ENCODE measurements at places on chromosomes 7 and 10.
A peak's percentile ranks its signal among the peaks of the same experiment; 100 is the strongest.

- no peak for DNase-seq
Measured at GRCh38 chr10:124379609-124380193, 39.0 kb downstream of the OAT start.

- DNase-seq: no peak
Measured at GRCh38 chr10:63586043-63586442, 64.8 kb downstream of the REEP3 start.

- DNase-seq: no peak
Measured at GRCh38 chr10:103367379-103367781, 396 bp upstream of the TAF5 start.

DNA sequence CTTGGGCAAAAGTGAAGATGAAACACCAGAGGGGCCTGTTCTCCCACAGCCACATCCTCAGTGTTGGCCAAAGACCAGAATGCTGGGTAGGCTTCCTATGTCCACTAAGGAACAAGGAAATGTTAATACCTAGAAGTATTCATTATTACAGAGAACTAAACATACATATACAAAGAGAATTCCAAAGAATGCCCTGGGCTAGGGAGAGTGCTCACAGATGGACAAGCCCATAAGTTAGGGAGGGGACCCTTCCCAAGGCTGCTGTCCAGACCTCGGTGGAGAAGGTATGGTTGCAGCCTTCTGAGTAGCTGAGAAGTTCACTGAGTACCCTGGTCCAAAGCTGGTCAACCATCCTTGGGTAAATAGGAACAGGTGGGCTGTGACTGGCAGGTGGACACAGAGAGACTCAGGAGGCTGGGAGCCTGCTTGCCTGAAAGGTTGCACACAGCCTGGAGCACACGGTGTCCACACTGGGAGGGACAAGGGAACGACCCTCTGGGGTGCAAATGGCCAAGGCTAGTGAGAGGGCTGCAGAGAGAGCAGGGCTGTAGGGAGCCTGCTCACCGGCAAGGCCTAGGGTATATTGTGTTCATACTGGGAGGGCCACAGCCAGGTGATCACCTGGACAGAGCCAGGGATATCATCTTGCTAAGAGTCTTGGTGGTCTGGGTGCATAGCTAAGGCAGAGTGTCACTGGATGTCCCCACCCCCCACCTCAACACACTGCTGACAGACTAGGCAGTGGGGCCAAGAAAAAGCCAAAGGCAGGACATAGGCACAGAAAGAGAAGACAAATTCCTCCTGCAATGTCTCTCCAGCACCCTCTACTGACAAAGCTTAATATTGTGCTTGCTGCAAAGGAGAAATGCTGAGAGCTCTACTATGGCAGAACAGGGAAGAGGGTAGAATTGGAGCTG is 40.3 kb downstream of the CPVL start:
- peak; percentile 3 for DNase-seq

GRCh38 chr7:34277016-34277802 is 371.9 kb downstream of the BMPER start:
- DNase-seq: no peak

DNA sequence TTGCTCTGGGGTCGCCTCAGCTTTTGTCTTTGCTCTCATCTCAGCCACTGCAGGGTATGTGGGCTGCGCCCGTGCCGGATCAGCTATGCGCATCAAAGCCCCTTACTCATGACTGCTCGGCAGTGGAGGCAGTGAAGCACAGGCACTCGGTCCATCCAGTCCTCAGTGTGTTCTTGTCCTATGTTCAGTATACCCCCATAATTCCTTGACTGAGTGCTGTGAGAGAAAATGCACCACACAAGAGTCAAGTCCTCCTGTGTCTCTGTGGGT is 27.4 kb downstream of the EPDR1 start:
- no peak for DNase-seq
